Peyer's patch (tissue), 4 donors: ENCODE measurements at places on chromosomes 2 and 18.

DNA sequence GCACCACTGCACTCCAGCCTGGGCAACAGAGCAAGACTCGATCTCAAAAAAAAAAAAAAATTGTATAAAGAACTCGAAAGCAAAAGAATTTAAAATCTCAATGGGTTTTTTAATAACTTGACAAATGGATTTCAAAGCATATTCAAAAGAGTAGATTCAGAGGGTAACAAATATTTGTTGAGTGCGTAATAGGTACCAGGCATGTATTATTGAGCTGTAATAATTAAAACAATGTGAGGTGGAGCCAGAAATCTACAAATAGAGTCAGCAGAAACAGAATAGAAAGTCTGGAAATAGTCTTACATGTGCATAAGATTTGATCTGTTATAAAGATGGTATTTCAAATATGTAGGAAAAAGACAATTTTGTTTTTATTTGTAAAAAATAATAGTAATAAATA, 19.1 kb upstream of the RAB11FIP5 start:
- no peak for DNase-seq

DNA sequence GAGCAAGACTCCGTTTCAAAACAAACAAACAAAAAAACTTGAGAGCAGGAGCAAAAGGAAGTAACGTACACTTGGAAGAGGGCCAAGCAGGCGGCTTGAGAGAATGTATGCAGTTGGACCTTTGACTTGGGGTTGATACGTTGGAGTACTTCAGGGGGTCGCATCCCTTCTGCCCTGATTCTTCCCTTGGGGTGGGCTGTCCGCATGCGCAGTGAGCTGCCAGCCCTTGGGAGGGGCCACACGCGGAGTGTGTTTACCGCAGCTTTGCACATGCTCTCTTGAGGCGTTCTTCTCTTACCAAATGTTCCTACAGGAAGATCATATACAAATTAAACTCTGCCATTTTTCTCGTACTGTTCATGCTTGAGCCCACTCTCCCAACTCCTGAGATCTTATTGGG, 38.1 kb upstream of the SOCS6 start:
- no peak for DNase-seq

- DNase-seq, result no peak
Observed at GRCh38 chr2:38033646-38034045, 42.3 kb downstream of the CYP1B1 start.

DNA sequence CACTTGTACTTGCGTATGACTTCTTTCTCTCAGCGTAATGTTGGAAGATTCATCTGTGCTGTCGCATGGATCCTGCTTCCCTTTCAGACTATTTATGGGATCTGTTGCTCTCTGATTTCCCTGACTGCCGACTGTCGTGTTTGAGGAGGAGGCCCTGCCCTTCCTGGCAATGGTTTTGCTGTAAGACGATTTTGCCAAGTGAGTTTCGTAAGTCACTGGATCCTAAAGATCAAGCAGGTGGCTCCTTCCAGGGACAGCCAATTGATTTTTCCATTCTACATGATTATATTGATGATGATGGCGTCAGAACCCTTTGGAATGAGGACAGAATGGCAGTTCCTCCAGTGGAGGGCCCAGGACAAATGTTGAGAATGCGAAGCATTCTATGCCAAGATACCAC, 8.7 kb upstream of the B3GNT2 start:
- no peak for DNase-seq

DNA sequence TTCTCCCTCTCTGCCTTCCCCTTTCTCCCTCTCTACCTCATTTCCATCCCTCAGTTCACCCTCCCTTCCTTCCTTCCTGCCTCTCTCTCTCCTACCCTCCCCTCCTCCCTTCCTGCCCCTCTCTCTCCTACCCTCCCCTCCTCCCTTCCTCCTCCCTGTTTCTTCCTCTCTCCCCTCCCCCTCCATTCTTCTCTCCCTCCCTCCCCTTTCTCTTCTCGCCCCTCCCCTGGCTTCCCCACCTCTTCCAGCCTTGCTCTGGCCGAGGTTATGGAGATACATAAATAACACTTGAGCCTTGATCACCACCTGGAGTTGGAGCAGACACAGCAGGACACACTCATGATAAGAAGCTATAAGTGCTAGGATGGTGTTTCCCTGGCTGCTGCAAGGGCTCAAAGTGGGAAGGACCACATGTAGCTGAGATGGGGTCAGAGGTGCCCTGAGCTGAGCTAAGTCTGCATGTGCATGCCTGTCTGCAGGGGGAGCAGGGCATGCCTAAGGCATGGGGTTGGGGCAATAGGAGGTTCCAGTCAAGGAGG, 326.1 kb upstream of the HS6ST1 start:
- DNase-seq, result no peak

DNA sequence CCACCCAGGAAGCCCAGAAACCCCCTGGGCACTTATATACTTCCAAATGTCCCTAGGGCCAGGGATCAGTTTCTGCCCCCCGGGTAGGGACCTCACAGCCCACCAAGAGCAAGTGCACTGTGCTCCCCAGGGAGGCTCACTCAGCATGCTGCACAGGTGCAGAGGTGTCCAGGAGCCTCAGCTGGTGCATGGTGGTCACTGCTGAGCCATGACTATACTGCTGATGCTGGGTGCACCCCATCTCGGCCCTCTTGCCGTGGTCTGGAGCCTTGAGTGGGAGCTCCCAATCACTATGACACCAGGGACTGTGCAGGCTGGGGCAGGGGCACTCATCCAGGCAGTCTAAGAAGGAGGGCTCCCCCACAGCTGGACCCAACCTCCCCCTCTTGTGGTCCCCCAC, 617.8 kb upstream of the RAB6C start:
- DNase-seq, result no peak

GRCh38 chr2:151840216-151841046, 12.2 kb upstream of the ARL5A start:
- no peak for DNase-seq

DNA sequence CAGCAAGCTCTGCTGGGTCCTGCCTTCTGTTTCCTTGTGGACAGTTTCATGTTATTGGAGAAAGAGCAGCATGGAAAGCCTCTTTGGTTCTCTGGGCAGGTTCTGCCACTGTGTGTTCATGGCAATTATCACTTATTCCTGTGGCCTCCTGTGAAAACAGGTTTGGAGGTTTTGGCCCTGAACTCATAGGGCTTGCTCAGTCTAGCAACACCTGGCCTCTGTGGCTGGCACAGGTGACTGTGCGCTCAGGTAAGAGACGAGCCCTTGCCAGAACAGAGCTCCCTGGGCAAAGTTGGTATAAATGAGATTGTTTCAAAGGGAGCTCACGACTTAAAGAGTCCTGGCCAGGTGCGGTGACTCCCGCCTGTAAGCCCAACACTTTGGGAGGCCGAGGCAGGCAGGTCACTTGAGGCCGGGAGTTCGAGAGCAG, 5.7 kb downstream of the CEP68 start:
- DNase-seq, result no peak

DNA sequence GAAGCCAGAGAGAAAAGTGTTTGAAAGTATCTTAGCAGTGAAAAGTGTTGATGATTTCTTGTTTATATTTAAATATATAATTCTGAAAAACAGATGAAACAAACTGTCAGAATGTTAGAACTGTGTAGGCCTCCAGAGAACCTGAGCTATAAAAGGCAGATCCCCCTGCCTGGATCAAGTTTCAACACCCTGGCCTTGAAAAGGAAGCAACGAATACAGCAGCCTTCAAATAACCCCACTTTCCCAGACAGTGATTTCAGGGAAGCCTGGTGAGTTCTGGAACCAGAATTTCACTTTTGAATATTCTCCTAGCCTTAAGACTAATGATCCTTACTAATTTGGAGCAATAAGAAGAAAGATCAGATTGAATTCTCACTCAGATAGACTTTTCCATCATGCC, 13.3 kb upstream of the TRIM43 start:
- DNase-seq, result no peak

DNA sequence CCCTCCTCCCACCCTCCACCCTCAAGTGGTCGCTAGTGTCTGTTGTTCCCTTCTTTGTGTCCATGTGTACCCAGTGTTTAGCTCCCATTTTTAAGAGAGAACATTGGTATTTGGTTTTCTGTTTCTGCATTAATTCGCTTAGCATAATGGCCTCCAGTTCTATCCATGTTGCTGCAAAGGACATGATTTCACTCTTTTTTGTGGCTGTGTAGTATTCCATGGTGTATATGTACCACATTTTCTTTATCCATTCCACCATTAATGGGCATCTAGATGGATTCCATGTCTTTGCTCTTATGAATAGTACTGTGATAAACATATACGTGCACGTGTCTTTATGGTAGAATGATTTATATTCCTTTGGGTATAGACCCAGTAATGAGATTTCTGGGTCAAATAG, 42.9 kb downstream of the TSPYL6 start:
- no peak for DNase-seq
